RWPE2 (cell line): ENCODE measurements at places on chromosomes 2 and 18.
A peak's percentile ranks its signal among the peaks of the same experiment; 100 is the strongest.

DNA sequence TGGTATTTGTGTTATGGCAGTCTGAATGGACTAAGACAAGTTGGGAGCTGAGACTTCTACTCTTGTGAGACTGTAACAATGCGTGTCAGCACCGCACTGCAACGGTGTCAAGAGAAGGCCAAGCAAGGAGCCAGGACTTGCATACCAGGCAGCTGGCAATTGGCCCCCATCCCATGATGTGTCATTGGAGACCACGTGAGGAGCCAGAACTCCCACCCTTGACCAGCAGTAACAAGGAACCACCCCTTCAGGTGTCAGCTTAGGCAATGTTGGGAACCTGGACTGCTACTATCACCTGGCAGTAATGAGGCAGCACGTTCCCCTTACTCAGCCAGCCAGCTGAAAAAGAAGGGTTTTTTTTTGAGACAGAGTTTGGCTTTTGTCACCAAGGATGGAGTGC, 32.7 kb upstream of the AGFG1 start:
- H3K4me3 ChIP-seq: no peak overlapping the region
- no peaks in the 10 kb centered on the region for H3K36me3 ChIP-seq
- H3K27ac ChIP-seq: no peak overlapping the region
- DNase-seq: no peak
- no peaks in the 10 kb centered on the region for H3K4me1 ChIP-seq

DNA sequence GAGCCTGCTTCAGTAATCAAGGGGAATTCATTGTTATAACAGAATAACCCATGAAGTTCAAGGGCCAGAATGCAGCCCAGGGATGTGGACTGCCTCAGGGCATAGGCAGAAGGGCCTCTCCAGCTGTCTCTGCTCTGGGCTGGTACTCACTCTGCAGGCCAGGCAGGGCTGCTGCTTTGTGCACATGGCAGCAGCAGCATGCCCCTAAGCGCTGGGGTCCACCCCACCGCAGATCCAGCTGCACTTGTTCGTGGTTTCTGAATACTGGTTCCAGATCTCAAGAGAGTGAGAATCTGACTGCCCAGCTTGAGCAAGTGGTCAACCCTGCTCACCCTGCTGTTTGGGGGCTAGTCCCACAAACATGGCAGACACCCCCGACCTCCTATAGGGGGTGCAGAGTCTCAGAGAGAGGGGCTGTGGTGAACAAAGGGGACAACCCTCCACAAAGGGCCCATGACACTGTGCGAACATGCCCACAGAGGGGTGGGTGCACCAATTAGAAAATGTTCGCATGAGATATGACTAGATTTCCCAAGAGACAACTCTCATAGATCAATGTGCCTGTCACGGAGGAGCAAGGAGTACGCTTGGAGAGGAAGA, 87.3 kb downstream of the ACTR3 start:
- H3K4me3 ChIP-seq: no peak overlapping the region
- H3K36me3 ChIP-seq: no peaks in the 10 kb centered on the region
- H3K4me1 ChIP-seq: no peaks in the 10 kb centered on the region
- no peaks in the 10 kb centered on the region for H3K27me3 ChIP-seq

- H3K27ac ChIP-seq: no peak within 1 kb of the TSS
- no peaks in the 10 kb centered on the region for H3K36me3 ChIP-seq
- peaks cover 20% of the 10 kb centered on the region for H3K27me3 ChIP-seq
These were observed at the start of gene PTPRN for GRCh38 chr2:219309278-219309677. TSS of gene PTPRN (minus strand) at chr2:219309401. CDS start at chr2:219309332, 69 bp downstream.

DNA sequence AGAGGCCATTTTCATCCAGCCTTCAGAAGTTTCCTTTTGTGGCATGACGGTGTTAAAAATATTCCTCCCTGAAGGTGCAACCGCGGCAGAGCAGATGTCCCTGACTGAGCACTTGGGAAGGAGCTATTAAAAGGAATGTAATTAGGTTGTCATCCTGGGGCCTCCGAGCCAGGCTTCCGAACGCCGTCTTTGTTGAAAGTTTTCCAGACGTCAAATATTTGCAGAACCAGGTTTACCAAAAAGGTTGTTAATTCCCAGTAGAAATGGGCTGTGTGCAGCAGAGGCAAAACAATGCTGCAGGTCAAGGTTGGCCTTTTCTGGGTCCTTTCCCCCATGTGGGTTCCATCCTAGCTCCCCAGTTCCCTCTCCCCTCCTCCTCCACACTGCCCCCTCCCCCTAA, 110.0 kb upstream of the STPG4 start:
- no peaks in the 10 kb centered on the region for H3K27me3 ChIP-seq
- peak overlapping the region; percentile 52 for H3K27ac ChIP-seq
- H3K36me3 ChIP-seq: no peaks in the 10 kb centered on the region
- no peak for DNase-seq

- no peaks in the 10 kb centered on the region for H3K27me3 ChIP-seq
- H3K4me1 ChIP-seq: peaks cover 19% of the 10 kb centered on the region
- H3K27ac ChIP-seq: peak overlapping the region; percentile 52
- DNase-seq: no peak
These were observed 55.9 kb upstream of the LAPTM4A start for GRCh38 chr2:20107352-20107751.

- H3K27ac ChIP-seq: peak overlapping the region; percentile 86
- no peak overlapping the region for H3K4me3 ChIP-seq
- peaks cover 92% of the 10 kb centered on the region for H3K36me3 ChIP-seq
These were observed 21.0 kb downstream of the KDSR start for GRCh38 chr18:63346031-63346430.

GRCh38 chr2:105647731-105648130, 97.0 kb upstream of the NCK2 start:
- no peaks in the 10 kb centered on the region for H3K36me3 ChIP-seq
- no peak for DNase-seq
- no peak overlapping the region for H3K4me3 ChIP-seq
- H3K27me3 ChIP-seq: no peaks in the 10 kb centered on the region
